ENCODE measurements at places on chromosomes 4 and X. TPM values are rescaled to one million over a fixed set of nuclear protein-coding genes. Genes with fewer than 3 reads are reported as not detected.

The NPY5R gene
- under 0.01 TPM for total RNA-seq

The DRD5 gene
- not detected for total RNA-seq

The SMARCAD1 gene
- 29.6 TPM for total RNA-seq

The ITGB1BP2 gene
- 1.2 TPM for total RNA-seq

The MAOA gene
- 11.0 TPM for total RNA-seq

The ARAP2 gene
- 0.96 TPM for total RNA-seq

The F8 gene
- 7.9 TPM for total RNA-seq

The HS6ST2 gene
- total RNA-seq = not detected

The PHKA1 gene
- total RNA-seq = 6.2 TPM

The WNK3 gene
- 1.1 TPM for total RNA-seq

The SMIM10 gene
- total RNA-seq = 5.4 TPM

The DAPP1 gene
- total RNA-seq = not detected

The CSTF2 gene
- 30.9 TPM for total RNA-seq

The PFKFB1 gene
- not detected for total RNA-seq

The PLXNB3 gene
- 4.2 TPM for total RNA-seq

The NDUFA1 gene
- 56.7 TPM for total RNA-seq

The TBX22 gene
- not detected for total RNA-seq

Data from regular cardiac myocyte (primary cell).